Activated T-cell treated with anti-CD3 and anti-CD28 coated beads, Interleukin-2, amount 50 U/mL, for 72 hours (primary cell): ENCODE measurements at places on chromosomes 13 and 19.
A peak's percentile ranks its signal among the peaks of the same experiment; 100 is the strongest.

DNA sequence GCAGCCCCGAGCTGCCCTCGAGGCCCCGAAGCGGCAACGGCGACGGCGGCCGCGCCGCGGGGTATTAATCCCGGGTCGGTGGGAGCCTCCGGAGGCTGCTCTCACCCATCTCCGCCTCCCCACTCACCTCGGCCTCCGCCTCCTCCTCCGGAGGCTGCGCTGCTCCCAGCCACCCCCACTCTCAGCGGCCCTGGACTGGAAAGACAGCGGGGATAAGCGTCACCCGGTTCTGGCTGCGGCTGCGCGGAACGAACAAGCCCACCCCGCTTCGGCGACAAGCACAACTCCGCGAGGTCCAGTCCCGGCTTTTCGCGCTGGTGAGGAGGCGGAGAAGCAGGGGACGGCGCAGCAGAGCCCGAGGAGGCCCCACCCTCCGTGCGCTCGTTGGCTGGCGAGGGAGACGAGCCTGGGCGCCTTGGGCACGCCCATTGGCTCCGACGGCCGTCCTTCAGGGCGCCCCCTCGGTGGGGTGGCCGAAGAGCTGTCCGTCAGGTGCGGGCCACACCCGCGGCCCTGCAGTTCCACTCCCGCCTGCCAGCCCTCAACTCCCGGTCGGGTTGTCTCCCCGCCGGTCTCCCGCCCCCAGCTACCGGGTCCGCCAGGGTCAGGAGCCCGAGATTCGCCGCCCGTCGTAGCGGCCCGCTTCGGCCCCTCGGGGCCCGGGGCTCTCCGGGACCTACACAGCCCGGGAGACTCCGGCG lies at the start of gene ZMYM5:
ZMYM5 (minus strand) TSS at position 327 of the 701 bp plus-strand sequence. CDS start 11,469 bp downstream, outside the sequence.
- peak; percentile 97 for DNase-seq

GRCh38 chr13:105979131-105980011 lies 556.1 kb downstream of the EFNB2 start:
- DNase-seq: no peak

GRCh38 chr19:13181747-13182388 lies 31.7 kb downstream of the IER2 start:
- no peak for DNase-seq

- peak; percentile 95 for DNase-seq
These were observed 1.7 kb downstream of the JUND start for GRCh38 chr19:18279516-18280246.

GRCh38 chr13:107379407-107380155 lies 811.6 kb upstream of the ARGLU1 start:
- no peak for DNase-seq

GRCh38 chr13:33637978-33638743 lies 179.8 kb upstream of the RFC3 start:
- no peak for DNase-seq

- peak; percentile 34 for DNase-seq
These were observed 500 bp downstream of the AP3D1 start for GRCh38 chr19:2150794-2151338.

GRCh38 chr13:98798849-98799645 lies 46.6 kb upstream of the SLC15A1 start:
- no peak for DNase-seq

GRCh38 chr19:11166281-11167142 lies 10.9 kb upstream of the SPC24 start:
- no peak for DNase-seq

GRCh38 chr19:51503286-51503817 lies 1.8 kb upstream of the SIGLEC12 start:
- no peak for DNase-seq

DNA sequence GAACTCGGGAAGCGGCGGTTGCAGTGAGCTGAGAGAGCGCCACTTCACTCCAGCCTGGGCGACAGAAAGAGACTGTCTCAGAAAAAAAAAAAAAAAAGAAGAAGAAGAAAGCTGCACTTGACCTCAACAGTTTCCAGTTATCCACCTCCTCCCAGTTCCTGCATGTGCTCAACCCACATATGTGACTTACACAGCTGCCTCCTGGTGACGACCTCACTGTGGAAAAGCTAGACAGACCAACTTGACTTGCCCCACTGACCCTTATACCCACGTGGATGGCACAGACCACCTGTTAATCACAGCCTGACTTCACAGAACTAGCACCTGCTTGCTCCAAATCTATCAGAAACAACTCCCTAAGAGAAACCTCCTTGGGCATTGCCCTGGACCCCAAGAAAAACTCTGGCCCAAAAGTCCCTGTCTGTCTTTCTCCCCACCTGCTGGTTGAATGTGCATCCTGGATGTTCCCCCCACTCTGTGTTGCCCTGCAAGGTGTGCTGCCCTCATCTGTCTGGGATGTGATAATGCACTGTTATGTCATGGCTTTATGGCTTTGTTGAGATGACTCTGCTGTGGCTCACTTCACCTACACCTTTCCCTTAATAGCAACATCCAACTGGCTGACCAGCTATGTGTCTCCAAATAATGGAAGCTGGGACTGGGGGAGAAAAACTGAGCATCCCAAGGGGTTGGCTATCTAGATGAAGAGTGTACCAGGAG lies 2.8 kb downstream of the ZNF20 start:
- DNase-seq: peak; percentile 41

DNA sequence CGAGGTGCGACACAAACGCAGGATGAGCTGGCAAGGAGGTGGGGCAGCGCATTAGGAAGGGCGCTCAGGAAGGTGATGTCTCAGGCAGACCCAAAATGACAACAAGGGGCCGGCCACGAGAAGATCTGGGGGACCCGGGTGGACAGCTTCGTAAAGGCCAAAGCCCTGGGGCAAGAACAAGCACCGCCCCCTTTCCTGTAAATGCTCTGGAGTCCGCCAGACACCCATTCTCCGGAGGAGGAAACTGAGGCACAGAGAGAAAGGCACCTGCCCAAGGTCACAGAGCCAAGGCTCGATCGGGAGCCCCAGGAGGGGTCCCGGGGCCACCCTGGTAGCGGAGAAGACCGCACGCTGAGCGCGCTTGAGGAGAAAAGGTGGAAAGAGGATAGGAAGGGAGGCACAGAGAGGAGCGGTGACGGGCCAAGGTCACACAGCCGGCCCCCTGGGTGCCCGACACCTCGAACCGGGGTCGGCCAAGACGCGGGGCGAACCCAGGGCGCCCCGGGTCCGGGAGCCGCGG lies 571 bp downstream of the SAFB2 start:
- peak; percentile 40 for DNase-seq

DNA sequence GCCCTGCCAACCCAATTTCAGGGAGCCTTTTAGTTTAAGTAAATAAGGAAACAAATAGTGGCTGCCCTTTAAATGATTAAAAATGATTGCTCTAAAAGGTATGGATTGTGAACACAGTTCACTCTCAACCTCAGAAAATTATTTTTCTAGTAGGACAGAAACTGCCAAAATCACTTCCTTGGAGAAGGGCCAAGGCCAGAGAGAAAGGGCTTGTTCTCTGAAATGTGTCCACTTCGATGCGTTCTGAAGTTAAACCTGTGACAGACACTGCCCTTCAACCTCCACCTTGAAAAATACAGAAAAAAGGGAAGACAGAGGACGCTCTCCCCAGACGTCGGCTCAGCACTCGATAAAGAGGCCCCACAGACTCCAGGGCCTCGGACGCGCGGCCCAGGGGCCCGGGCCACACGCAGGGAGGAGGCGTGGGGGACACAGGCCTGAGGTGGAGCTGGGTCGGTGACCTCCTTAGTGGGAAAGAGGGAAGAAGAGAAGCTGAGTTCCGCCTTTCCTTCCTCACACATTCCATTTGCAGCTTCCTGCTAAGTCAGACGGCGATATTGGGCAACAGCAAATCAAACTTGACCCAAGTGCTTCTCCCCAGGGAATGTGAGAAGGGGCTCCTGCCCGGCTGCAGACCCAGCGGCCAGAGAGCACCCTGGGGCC lies 63.6 kb downstream of the RASA3 start:
- no peak for DNase-seq

DNA sequence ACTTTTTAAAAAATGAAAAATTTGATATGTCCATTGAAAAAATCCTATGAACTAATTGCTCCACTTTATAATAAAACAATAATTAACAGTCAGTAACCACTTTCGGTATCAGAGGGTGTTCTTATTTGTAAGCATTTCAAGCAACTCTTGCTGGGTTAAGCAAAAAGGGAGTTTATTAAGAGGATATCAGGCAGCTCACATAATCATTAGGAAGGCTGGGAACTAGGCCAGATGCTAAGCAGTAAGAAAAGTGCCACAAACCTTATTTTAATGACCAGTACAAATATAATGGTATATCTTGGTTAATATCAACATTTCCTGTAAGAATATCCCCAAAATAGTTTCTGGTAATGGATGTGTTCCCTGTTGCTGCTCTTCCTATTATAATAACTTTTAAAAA lies 2618.3 kb upstream of the PCDH20 start:
- no peak for DNase-seq

DNA sequence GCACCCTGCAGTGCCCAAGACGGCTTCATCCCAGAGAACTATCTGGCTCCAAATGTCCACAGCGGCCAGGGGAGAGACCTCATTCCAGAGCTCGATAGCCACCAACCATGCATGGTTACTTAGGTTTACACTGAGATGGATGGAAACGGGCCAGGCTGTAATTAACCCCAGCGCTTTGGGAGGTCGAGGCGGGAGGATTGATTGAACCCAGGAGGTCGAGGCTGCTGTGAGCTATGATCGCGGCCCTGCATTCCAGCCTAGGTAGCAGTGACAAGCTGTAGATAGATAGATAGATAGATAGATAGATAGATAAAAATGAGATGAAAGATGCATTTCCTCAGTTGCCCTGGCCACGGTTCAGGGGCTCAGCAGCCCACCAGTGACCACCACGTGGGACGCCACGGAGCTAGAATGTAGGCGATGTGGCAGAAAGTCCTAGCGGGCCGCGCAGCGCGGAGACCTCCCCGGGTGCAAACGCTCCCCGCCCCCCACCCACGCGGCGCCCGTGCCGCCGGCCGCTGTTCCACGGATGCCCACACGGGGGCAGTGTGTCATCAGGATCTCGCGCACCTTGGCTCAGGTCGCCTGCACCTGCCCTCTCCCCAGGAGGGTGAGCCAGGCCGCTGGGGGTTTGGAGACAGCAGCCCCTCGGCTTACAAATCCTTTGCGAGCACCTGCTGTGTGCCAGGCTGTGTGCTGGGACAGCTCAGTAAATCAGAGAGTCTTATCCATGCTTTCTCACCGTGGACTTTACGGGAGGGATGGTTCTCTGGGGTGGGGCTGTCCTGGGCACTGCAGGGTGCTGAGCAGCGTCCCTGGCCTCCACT lies 13.5 kb upstream of the TLE5 start:
- DNase-seq: peak; percentile 77

- DNase-seq: no peak
These were observed 9.0 kb downstream of the PLPPR3 start for GRCh38 chr19:812747-813218.

DNA sequence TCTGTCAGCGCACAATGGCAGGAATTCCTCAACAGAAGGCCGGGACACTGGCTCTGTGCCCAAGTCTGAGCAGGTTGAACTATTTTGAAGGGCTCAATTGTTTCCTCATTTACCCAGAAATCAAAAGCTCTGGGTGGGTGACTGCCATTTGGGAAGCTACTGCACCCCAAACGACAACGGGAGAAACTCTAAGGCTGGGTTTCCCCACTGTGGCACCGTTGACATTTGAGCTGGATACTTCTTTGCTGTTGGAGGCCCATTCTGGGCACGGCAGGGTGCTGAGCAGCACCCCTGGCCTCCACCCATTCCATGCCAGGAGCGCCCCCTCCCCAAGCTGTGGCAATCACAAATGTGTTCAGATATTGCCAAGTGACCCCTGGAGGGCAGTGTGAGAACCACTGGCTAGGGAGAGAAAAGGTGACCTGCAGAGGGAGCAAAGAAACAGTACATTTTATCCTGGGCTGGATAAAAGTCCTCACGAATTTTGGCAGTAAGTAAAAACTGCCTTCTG lies 62.5 kb downstream of the RFX2 start:
- DNase-seq: no peak

DNA sequence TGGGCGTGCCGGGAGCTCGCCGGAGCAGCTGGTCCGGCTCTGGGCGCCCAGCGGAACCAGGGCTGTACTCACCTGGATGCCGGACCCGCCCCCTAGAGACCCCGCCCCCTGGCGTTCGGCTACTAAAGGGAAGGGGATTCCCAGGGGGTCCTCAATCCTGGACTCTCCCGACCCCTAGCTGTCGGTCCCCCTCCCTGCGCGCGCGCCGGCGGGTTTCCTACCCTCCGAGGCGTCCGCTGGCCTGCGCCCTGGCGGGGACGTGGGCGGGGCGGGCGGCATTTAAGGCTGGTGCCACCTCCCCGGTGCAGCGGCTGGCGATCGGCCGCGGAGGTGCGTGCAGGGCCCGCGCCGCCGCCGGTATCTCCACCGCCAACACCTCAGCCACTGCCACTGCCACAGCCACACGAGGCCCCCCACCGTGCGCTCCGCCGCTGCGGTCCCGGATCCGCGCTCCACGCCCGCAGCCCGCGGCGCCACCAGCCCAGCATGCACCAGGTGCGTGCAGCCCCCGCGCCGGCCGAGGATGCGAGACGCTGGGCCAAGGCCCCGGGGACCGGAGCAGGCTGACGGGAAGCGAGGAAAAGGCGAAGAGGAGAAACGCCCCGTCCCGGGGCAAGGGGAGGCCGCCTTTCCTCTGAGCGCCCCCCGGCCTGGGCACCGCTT lies at the start of gene ATP12A:
ATP12A (plus strand) TSS at position 151 of the 663 bp plus-strand sequence; CDS start at position 487, 336 bp downstream.
- peak; percentile 69 for DNase-seq

DNA sequence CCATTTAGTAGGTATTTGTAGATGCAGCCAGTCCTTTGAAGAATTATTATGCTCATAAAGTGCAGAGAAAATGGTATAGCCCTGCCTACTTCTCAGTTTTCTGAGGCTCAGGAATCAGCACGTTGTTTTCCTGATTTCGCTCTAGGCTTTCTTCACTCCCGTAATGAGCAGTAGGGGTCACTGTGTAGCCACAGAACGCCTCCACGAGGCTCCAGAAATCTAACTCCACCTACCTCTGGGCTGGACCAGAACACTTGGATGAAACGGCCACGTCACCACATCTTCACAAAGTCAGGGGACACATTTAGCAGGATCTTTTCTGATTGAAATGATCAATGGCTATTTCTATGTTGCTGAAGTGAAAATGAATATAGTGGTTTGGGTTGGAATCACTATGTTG lies 49.8 kb upstream of the GTF3A start:
- peak; percentile 59 for DNase-seq

DNA sequence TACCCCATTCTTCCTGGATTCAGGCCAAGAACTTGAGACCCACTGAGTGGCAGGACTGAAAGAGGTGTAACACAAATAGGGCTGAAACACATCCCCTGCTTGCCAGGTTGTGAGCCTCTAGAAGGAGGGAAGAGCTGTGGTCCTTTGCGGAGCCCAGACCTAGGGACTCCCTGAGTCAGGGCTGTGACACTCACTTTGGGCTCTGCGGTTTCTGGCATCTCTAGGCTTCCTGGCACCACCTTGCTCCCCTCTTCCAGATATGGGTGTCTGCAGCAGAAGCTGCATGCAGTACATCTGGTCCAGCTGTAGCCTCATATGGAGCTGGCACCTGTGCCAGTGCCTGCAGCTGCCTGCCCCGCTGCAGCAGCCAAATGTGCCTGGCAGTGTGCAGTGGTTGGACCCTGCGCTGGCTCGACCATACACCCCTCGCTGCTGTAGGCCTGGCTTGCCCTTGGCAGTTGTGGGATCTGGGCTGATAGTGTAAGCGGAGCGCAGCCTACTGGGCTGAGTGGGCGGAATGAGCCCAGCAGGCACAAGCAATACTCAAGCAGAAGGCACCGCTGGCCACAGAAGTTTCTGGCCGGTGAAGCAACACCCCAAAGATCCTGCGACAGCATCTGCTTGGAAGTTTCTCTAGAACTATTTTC lies 290.4 kb downstream of the SLITRK6 start:
- no peak for DNase-seq
